Vagina (tissue), 2 donors: ENCODE measurements at places on chromosomes 16 and 17.
A peak's percentile ranks its signal among the peaks of the same experiment; 100 is the strongest.

GRCh38 chr16:24624102-24624501 lies 84.7 kb downstream of the RBBP6 start:
- DNase-seq = no peak

DNA sequence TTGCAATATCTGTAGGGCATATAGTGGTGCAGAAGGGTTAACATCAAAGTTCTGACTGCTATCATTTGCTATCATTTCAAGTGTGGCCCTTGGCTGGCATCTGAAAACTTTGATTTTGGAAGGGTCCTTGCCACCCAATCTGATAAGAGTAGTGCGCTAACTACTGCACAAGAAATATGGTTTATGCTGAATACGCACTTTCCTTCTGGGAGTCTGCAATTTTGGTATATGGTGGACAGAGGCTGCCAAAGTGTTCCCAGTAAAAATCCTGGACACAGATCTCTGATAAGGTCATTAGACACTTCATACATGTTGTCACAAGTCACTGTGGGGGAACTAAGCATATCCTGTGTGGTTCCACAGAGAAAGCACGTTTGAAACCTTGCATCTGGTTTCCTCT lies 461.6 kb upstream of the CDH11 start:
- DNase-seq = no peak

GRCh38 chr17:58043221-58044181 lies 36.5 kb upstream of the SRSF1 start:
- no peak for DNase-seq

GRCh38 chr17:10724546-10725195 lies 5.2 kb downstream of the TMEM220 start:
- peak; percentile 72 for DNase-seq

GRCh38 chr16:29862383-29862883 lies 593 bp downstream of the CDIPT start:
- no peak for DNase-seq

DNA sequence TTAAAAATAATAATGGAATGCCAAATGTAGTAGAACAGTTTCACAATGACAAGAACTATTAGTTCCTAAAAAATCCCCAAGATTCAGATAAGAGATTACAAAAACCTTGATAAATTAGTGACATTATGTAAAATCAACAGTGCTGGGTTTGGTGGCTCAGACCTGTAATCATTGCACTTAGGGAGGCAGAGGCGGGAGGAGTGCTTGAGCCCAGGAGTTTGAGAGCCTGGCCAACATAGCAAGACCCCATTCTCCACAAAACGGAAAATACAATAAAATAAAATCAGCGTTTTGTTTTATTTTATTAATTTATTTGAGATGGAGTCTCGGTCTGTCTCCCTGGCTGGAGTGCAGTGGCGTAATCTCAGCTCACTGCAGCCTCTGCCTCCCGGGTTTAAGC lies 4.1 kb downstream of the CARD14 start:
- no peak for DNase-seq

DNA sequence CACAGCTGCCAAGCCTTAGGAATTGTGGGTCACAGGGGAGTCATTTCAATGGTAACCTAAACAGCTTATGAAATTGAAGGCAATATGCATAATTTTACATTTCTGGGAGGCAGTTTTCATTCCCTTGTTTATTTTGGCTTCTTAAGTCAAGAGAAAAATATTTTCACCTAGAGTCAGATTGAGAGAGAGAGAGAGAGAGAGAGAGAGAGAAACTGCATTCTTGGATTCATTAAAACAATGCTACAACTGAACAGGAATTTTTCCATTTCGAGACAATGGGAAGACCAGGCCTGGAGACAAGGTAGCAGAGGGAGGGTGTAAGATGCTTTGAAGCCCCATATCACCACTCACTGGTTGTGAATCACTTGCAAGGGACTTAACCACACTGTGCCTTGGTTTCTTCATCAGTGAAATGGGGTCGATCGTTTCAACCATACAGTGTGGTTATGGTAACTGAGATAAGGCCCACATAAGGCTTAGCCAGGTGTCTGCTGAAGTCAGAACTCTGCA lies 224.7 kb upstream of the IRX3 start:
- no peak for DNase-seq

- no peak for DNase-seq
Measured at GRCh38 chr16:1794221-1794871, 841 bp upstream of the IGFALS start.

- no peak for DNase-seq
Measured at GRCh38 chr16:5965321-5965720, 867.7 kb upstream of the EEF2KMT start.

- DNase-seq = peak; percentile 88
Measured at GRCh38 chr17:79033741-79034501, 10.0 kb downstream of the C1QTNF1 start.

DNA sequence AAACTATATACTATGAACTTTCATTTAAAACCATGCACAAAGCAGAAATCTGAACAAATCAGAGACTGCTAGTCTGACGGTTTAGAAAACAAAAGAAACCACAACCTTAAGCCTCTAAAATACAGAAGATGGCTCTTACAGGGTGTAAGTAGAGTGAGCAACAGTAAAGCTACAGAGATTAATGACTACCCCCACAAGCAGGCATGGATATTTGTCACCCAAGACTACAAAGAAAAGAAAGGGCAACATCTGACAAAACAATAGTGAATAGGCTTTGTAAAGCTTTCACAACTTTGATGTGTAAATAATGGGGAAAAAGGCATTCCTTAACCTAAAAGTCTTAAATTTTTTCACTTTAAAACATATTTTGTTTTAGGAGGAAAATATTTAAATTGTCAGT lies 75.0 kb downstream of the SPAG9 start:
- no peak for DNase-seq

GRCh38 chr16:81815429-81815766 lies 36.3 kb downstream of the PLCG2 start:
- no peak for DNase-seq

GRCh38 chr16:9134739-9135138 lies 43.3 kb downstream of the HAPSTR1 start:
- DNase-seq = no peak

DNA sequence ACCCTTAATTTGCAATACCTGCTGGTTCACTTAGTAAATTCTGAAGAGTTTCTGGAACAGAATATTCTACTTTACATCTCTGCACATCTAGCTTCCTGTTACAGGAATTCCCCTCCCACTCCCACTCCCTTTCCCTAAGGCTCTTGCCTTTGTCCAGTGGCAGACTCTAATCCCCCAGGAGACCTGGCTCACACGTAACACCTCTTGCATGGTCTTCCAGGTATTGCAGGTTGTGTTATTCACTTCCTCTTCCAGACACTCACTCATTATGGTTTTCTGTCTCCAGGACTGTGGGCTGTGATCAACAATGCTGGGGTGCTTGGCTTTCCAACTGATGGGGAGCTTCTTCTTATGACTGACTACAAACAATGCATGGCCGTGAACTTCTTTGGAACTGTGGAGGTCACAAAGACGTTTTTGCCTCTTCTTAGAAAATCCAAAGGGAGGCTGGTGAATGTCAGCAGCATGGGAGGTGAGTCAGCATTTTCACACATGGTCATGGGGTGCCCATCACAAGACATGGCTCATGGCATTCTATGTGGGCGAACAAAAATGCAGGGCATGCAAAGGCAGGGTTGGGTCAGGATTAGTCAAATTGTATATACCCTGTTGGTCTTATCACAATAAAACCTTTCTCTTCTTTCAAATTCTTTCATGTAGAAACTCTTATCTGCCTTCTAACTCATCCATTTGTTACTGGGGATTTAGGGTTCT lies 35.8 kb downstream of the HSD17B2 start:
- DNase-seq = no peak

GRCh38 chr17:17434477-17434876 lies 42.3 kb upstream of the MED9 start:
- no peak for DNase-seq

GRCh38 chr16:86531641-86532525 lies 21.6 kb downstream of the FOXF1 start:
- DNase-seq = no peak
